Iris pigment epithelial cell (primary cell): ENCODE measurements at places on chromosomes 5 and 9.

GRCh38 chr5:62460578-62460983 is 48.0 kb downstream of the IPO11 start:
- DNase-seq = peak; percentile 67

DNA sequence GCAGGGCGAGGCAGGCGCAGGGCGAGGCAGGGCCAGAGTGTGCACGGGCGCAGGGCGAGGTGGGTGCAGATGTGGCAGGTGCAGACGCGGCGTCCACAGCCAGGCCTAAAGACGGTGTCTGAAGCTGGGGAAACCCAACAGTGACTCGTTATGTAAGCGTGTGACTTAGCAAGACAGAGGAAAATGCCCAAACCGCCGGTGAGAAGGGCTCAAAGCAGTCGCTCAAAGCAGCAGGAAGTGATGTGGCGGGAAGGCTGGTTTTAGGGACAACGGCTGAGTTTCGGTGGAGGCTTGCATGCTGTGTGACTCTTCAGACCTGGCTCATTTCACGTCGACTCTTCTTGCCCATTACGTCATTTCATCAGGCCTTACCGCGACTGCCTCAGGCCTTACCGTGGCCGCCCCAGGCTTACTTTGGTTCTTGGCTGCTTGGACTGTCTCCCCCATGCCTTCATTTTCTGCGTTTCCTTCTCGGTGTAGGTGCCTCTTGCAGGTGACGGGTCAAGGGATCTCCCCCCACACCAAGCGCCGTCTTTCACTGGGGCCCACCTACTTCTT is 50.5 kb upstream of the EXOC3 start:
- DNase-seq = peak; percentile 25

DNA sequence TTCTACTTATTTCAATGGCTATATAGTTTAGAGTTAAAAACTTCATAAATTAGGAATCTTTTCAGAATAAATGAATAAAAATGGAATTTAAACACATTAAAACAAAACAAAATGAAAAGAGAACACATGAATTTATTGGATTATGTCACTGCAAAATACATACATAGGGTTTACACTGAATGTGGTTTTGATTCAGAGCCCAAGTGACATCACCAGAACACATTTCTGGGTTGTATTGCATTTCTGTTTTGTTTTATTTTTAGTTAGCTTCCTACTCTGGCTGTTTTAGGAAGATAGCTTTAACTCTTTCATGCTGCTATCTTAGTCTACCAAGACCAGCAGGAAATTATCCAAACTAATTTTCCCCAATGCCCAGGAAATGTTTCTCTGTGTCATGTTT is 1935.0 kb downstream of the EFNA5 start:
- peak; percentile 39 for DNase-seq

- peak; percentile 92 for DNase-seq
Observed at GRCh38 chr9:32550562-32551275, 1.4 kb upstream of the SMIM27 start.

DNA sequence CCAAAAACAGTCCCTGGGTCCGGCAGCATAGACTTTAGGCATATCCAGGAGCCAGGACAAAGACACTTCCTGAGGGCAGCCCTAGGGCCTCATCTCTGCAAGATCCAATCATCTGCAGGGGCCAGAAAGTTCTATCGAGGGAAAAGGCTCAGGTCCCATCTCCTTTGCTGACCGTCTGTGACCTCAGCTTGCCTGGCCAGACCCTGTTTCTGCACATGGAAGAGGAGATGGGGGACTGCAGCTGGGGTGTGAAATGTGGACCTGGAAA is 51.0 kb upstream of the FCN1 start:
- no peak for DNase-seq

DNA sequence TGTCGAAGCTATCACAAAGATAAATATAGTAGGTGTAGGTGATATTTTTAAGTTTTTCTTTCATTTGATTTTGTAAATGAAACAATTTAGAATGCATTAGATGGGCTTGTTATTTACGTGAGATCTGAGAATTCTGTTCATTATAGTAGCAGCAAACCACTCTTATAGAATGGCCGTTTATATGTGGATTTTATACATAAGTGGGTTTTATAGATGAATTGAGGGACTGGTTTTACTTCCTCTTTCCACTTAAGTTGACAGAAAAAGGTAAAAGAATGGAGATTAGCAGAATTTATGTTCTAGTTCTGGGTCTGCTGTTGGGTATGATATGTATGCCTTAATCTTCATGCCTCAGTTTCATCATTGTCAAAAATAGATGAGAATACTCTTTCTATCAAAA is 5.6 kb downstream of the RMI1 start:
- DNase-seq = no peak

GRCh38 chr9:121819428-121820231 is 168.2 kb downstream of the DAB2IP start:
- DNase-seq = peak; percentile 26
